Central memory CD8-positive, alpha-beta T cell (primary cell): ENCODE measurements at places on chromosomes 7 and 10.

GRCh38 chr7:120793213-120793936, 64.6 kb downstream of the TSPAN12 start:
- no peak for DNase-seq

GRCh38 chr10:103695584-103696005, 159.8 kb downstream of the SH3PXD2A start:
- no peak for DNase-seq

DNA sequence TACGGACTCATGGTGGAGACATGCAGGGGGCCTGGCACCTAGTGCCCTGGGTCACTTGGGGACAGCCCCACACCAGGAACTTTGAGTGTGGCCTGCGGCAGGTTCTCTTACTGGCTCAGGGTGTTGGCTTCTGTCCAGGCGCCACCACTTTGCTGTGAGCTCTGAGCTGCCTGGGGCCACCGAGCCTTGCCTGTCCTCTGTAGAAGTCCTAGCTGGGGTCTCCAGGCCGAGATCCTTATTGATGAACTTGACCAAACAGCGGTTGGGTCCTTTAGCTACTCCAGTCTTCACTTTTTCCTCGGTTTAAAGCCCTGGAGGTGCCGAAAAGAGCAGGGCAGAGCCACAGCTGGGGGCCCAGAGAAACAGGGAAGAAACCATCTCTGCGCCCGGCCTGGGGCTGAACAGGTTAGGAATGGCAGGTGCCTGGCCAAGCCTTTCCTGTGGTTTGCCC, 41.3 kb downstream of the ZNF467 start:
- DNase-seq: no peak

DNA sequence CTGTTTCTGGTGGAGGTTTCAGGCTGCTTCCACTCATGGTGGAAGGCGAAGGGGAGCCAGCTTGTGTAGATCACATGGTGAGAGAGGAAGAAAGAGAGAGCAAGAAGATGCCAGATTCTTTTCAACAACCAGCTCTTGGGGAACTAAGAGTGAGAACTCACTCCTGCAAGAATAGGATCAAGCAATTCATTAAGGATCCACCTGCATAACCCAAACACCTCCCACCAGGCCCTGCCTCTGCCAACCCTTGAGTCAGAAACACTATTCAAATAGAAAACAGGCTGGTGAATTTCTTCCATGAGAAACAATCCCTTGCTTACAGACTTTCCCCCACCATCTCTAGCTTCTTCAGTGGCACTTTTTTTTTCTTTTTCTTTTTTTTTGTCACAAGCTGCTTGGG, 317.2 kb downstream of the GPR158 start:
- no peak for DNase-seq

DNA sequence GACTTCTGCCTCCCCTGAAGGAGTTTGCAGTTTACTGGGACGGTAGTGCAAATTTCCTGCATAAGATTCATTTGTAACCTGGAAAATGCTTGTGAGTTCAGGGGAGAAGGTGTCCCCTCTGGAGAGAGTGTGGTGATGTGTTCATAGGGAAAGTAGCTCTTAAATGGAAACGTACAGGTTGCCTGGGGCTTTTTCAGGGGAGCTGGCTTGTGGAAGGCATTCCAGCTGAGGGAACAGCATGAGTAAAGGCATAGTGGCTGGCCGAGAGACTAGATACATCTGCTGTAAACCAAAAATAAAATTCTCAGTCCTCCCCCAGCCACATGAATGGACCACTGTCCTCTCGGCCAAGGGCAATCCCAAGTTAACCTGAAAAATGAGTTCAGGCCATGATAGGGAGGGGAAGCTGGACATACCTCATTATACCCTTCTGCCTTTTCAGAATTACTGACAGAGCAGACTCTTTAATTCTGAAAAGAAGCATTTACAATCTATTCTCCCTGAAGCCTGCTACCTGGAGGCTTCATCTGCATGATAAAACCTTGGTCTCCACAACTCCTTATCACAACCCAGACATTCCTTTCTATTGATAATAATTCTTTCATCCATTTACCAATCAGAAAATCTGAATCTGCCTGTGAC, 123.7 kb downstream of the GALNT17 start:
- DNase-seq: no peak

- no peak for DNase-seq
These were observed 91.6 kb downstream of the RNF32 start for GRCh38 chr7:156732091-156732625.

DNA sequence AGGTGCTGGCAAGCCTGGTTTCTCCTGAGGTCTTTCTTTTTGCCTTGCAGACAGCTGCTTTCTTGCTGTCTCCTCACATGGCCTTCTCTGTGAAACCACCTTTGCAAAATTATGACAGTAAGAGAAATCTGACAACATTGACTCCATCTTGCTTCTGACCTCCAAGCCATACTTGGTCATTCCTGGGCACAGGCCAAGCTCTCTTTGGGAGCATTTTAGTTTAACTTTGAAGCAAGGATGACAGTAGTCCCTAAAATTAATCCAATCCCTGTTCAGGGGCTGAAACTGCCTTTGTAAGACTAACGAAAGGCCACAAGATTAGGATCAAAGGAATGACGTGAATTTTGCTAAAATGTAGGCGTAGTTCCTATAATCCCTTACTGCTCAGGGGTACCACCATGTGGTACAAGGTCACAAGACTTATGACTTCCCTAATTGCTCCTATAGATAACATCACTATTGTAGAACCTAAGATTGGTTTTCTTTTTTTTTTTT, 25.1 kb upstream of the NRBF2 start:
- no peak for DNase-seq

DNA sequence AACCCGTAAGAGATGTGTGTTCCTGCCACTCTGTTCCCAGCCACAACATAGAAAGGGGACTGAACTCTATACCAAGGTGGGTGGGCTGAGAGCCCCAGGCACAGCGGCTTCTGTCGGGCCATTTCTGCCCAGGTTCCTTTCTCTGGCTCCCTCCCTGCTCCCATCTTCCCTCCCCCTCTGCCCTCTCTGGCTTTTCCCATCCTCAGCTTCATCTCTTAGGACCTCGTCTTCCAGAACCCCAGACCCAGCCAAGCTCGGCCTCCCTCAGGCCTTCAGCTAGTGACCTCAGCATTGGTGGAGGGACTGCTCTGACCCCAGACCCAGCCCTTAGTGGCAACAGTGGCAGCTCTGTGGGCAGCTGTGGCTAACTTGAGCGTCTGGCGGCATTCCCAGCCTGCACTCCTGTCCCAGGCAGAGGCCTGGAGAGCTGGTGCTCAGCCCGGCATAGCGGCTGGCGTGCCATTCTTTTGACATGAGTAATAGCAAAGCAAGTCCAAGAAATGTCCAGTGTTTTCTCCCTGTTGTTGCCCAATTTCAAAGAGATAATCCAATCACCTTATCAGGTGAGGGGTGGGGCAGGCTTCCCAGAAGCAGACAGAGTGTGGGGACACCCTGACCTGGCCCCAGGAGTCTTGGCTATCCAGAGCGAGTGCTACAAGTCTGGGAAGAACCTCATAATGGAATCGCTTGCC, 15.9 kb downstream of the PTPRE start:
- DNase-seq: no peak

- no peak for DNase-seq
These were observed 90.0 kb upstream of the STK17A start for GRCh38 chr7:43492896-43493295.

DNA sequence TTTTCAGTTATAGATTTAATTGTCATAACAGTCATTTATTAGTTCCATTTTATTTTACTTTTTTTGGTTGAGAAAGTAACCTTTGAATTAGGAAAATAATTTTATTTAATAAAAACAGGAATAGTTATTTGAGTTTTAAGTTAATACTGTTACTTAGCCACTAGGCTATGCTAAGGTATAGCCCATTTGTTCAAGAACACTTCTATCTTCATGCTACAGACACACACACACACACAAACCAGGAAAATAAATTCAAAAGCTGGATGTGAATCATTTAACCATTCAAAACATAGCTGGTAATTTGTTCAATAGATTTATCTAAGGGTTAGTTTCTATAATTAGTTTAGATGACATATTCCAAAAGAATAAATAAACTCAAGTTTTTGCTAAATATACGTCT, 148.4 kb downstream of the RNF133 start:
- no peak for DNase-seq

GRCh38 chr10:101775273-101776160, at the start of gene FGF8:
Gene FGF8, minus strand, starts transcription at chr10:101776114. Its CDS starts 214 bp downstream, at chr10:101775900.
- DNase-seq: no peak

DNA sequence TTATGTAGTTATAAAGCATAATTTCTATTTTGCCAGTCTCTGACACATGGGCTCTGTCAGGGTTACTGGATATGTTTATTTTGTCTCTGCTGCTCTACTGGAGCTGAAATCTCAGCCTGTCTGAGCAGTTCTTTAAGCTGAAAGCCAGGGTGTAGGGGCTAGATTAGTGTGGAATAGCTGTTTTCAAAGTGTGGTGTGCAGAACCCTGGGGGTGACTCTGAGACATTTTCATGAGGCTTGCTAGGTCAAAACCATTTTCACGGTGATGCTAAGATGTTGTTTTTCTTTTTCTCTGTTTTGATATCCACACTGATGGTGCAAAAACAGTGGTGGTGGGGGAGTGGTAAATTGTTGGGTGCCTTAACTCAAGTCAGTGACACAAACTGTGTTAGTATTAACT, 45.5 kb downstream of the CREM start:
- no peak for DNase-seq

- DNase-seq: no peak
These were observed 622.9 kb upstream of the MBL2 start for GRCh38 chr10:53395449-53395848.

DNA sequence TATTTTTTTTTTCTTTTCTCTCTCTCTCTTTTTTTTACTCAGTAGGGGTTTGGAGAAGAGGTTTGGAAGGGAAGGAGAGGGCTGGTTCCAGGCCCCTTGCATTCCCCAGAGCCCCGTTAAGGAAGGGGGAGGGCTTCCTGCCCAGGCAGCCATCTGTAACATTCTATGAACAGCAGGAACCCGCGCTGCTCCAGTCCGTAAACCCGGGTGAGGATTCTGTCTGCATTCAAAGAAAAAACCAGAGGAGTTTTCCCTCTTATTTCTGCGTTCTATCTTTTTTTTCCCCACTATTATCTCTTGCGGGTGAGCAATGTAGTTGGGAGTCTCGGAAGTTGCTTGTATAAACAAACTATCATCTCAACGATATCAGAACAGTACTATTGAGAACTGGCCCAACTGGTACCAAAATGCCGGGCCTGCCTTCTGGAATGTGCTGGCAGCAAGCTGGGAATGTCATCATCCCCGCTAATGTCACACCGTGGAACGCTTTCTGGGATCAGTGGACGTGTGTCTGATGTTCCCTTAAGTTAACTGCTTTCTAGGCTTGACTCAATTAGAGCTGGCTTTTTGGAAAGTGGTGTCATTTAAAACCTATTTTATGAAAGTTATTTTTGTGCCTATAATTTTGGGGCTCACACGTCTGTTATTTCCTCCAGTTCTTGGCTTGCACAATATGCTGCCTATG, 153.1 kb upstream of the MEOX2 start:
- no peak for DNase-seq

- DNase-seq: no peak
These were observed 19.7 kb upstream of the CHST12 start for GRCh38 chr7:2383543-2384274.

- DNase-seq: no peak
These were observed 755.4 kb downstream of the KCNMA1 start for GRCh38 chr10:76882245-76882644.

DNA sequence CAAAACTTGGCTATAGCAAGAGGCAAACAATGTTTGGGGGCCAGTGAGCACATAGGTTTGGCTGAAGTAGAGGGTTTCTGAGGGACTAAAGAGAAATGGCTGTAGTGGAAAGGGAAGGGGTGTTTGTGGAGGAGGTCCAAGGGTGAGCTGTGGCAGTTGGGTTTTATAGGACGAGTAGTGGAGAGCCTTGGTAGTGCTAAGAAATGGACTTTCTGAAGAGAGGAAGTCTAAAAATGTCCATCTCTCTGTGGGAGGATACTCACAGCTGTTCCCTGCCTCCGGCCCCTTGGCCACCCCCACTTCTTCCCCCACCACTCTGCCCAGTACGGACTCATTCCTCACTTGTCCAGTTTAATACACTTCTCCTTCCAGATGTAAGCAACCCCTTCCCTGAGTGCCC, 64.3 kb downstream of the ZNF22 start:
- DNase-seq: no peak

DNA sequence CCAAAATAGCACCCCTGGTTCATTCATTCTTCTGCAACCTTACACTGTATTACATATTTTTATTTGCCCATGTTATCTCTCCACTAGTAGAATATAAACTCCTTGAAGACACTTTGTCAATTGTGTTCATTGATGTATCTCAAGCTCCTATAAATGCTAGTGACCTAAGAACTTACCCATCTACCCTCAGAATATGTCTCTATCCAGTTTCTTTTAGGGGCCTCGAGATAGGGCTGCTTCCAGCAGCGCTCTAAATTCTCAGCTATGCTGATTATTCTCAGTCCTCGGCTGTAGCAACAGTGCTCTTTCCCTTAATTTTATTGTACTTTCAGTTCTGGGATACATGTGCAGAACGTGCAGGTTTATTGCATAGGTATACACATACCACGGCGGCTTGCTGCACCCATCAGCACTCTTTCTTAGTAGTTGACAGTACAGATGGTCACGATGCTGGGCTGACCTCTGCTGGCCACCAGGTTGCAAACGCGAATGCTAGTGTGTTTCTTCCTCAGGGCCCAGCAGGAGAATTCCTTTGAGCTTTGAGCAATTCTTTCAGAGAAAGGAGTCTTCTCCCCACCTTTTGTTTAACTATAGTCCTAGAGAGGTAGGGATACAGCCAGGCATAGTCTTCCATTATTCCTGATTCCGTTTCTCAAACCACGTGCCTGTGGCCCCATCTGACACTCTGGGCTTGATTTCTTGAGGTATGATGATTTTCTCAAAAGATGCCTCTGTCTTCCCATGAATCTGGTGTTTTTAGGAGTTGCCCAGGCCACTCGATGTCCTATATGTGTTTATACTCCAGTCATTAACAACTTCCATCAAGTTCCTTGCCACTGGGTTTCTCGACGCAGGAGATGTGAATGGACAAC, 49.1 kb upstream of the CDC14C start:
- no peak for DNase-seq

DNA sequence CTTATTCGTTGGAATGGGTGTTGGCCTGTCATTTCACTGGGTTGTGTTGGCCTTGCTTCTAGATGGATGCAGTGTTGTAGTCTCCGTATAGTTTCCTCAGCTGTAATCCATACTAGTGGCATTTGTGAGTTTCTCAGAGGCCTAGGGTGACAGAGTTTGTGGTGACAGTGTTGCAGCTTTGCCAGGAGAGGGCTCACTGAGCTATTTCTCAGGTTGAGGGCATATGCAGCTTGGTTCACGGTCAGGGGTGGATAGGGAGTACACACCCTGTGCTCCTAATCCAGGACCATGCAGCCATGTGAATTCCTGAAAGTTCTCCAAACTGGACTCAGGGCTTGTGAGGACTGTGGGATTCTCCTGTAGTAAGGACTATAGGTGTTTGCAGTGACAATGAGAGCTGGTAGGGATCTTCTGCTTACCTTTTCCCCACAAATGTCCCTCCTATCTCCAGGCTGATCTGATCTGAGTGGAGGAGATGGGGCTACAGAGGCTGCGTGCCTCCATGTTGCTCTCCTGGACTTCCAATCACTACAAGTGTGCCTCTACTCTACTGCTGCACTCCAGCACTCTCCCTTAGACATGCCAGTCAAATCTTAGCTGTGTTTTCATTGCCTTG, 229.0 kb downstream of the STK31 start:
- no peak for DNase-seq

GRCh38 chr7:94231305-94231704, 163.4 kb upstream of the COL1A2 start:
- no peak for DNase-seq

GRCh38 chr10:35492386-35493195, 112.5 kb upstream of the GJD4 start:
- no peak for DNase-seq
